ENCODE measurements at places on chromosomes 7 and 10.

- DNase-seq = no peak
Observed at GRCh38 chr10:71075086-71075758, 137.1 kb upstream of the UNC5B start.

GRCh38 chr10:113297226-113297625 is 255.6 kb upstream of the HABP2 start:
- DNase-seq = no peak

- no peak for DNase-seq
Observed at GRCh38 chr7:119175911-119176627, 951.6 kb downstream of the ANKRD7 start.

GRCh38 chr10:16756561-16757221 is 60.5 kb downstream of the RSU1 start:
- DNase-seq = no peak

GRCh38 chr10:20233423-20233822 is 417.2 kb downstream of the PLXDC2 start:
- DNase-seq = no peak

GRCh38 chr7:50497068-50497642 is 47.0 kb upstream of the FIGNL1 start:
- no peak for DNase-seq

DNA sequence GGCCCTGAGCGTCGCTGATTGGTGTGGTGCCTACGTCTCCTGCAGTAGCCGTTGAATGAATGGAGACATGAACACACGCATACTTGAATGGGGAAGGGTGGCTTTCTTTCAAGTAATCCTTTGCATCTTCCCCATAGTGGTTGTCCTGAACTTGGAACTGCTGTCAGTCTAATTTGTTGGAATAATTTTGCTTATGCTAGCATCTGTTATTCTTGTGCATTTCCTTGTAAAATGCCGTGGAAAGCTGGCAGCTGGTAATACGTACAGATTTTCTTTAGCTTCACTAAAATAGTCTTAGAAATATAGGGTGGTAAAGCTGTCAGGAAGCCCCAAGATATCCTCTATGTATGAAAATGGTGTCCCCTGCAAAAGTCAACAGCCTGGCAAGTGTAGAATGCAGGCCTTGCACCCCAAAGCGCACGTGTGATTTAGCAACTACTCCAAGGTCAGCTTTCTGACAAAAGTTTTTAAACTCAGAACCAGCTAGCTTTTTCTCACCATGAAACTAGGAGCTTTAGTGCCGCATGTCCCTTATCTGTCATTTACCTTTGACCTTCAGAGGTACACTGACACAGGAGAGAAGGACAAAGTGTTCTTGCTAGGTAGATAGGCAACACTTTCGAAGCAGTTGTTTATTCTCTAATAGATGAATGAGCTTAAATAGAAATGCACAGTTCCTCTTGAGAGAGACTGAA is 70.8 kb downstream of the RBM33 start:
- no peak for DNase-seq

DNA sequence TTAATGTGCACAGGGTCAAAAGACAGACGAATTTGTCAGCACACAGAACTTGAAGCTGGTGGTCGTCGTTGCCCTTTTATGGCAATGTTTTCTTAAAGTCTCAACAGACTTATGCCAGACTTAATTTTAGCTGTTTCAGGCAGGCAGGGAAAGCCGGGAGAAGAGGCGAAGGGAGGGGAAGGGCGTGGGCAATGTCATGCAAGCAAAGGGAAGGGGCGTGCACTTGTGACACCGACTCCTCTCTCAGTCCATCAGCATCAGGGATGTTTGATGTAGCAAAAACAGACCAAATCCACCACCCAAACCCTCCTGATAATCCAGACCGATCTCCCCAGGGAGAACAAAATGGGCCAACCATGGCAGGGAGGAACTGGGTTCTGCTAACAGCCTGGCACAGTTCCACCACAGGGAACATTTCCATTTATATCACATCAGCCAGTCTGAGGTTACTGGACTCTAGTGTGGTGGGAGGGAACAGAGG is 118.1 kb upstream of the RHEB start:
- DNase-seq = no peak

DNA sequence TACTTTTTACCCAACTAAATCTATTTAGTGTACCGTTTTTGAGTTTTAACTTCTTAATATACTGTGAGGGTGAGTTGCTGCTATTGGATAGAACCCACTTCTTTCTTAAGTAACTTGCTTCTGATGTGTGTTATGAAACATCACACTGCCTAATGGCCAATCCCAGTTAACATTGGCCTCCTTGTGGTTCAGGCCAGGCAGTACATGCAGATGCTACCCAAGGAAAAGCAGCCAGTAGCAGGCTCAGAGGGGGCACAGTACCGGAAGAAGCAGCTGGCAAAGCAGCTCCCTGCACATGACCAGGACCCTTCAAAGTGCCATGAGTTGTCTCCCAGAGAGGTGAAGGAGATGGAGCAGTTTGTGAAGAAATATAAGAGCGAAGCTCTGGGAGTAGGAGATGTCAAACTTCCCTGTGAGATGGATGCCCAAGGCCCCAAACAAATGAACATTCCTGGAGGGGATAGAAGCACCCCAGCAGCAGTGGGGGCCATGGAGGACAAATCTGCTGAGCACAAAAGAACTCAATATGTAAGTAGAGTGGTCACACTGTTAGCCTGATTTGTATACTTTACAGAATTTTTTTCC is 39.7 kb downstream of the TES start:
- DNase-seq = no peak

DNA sequence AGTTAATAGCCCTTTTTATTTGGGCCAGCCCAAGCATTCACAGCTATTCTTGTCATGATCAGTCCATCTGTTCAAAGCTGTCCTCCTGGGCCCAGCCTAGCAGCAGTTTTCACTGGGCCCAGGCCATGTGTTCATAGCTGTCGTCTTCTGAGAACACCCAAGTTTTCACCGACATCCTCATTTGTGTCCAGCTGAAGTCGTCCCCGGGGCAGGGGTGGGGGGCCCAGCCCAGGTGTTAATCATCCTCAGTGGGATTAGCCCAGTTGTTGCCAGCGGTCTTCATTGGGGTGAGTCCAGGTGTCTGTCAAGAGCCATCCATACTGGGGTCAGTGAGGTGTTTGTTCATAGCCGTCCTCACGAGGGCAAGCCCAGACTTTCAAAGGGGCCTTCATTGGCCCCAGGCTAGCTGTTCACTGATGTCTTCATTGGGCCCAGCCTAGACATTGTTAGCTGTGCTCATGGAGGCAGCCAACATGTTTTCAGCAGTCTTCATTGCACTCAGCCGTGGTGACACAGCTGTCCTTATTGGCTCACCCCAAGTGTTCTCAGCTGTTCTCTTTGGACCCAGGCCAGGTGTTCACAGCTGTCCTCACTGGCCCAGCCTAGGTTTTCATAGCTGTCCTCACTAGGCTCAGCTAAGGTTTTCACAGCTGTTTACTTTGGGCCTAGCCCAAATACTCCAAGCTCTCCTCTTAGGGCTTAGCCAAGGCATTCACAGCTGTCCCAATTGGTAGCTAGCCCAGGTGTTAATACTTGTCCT is 10.0 kb downstream of the FRG2B start:
- no peak for DNase-seq

- no peak for DNase-seq
Observed at GRCh38 chr7:2845034-2845592, 1.0 kb upstream of the GNA12 start.

DNA sequence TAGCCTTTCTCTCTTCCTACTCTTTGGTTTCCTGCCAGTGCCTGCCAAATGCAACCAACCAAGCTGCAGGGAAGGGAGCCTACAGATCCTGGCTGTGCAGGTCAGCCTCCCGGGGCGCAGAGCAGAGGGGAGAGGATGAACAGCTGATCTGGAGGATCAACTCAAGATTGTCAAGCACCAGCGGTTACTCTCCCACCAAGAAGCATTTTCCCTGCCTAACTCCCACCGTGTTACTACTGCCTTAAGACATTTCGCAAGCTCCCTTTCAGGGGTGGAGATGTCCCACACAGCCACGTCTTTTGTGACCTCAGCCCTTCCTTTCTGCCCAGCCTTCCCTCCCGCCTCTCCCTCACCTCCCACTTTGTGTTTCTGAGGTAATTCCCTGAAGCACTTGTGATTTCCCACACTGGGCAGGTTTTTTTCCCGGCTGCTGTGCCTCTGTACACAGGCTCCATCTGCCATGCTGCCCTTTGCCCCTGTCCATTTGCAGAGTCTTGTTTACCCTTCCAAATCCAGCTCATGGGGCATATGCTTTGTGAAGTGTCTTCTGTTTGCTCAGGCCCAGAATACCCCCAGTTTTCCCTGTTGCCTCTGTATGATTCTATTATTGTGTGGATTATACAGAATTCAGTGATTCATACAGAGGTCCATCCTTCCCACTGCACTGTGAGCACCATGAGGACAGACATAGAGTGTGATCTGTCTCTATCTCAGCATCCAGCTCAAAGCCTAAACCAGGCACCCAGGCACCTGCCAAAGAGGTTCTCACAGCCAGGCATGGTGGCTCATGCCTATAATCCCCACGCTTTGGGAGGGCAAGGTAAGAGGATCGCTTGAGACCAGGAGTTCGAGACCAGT is 40.9 kb upstream of the PAPSS2 start:
- no peak for DNase-seq

GRCh38 chr10:17836942-17837341 is 27.8 kb downstream of the MRC1 start:
- no peak for DNase-seq

DNA sequence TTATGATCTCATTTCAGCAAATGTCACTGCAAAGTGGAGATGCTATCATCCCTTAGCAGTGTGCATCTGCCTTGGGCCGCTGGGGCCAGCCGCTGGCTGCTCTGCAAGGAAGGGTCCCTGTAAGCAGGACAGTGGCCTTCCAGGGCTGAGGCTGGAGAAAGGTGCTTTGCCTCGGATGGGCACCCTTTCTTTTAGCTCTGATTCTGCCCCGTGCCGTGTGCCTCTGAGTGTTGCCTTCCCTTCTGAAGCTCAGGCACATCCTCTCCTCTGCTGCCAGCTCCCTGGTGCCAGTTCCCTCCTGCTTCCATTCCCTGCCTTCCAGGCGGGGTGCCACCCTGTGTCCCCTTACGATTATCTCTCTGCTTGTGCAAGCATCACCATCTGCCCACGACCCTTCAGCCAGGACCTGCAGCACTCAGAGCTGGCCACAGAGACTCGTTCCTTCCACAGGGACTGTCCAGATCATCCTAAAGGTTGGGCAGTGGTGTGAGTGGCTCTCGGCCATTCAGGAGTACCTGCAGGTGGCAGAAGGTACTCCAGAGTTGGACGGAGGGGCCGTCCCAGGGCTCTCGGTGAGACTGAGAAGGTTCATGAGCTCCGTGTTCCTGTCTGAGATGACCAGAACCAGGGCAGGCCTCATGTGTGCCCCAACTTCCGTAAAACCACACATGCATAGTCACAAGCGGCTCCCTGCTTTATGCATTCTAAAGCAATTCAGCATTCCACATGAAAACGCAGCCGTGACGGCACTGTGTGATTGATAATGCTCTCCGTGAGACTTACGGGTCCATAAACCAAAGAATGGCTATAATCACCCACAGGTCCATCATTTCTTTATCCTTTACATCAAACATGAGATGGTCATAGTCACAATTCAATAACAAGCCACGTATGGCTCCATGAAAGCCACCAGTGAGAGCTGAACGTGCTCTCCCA is 371.4 kb downstream of the DNAJB6 start:
- DNase-seq = no peak

GRCh38 chr10:110076559-110077318 is 69.0 kb downstream of the ADD3 start:
- peak; percentile 62 for DNase-seq

- DNase-seq = no peak
Observed at GRCh38 chr7:115153769-115154477, 232.0 kb downstream of the MDFIC start.

GRCh38 chr10:11684717-11685645 is 57.2 kb upstream of the ECHDC3 start:
- DNase-seq = peak; percentile 23

- DNase-seq = no peak
Observed at GRCh38 chr7:156634117-156634516, 6.5 kb upstream of the RNF32 start.

DNA sequence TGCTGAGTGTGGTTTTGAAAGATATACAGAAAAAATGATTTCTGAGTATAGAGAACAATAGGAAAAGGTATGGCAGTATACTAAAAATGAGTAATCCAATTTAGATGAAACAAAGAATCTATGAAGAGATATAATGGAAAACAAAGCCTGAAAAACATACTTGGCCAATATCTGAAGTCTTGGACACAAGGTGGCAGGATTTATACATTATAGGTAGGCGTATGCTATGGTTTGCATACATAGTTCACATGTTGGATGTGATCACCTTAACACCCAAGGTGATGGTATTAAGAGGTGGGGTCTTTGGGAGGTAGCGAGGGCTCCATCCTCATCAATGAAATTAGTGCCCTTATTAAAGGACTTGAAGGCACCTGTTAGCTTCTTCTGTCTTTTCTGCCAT is 34.5 kb upstream of the BPGM start:
- DNase-seq = no peak

GRCh38 chr7:73983437-73984164 is 44.4 kb upstream of the ELN start:
- DNase-seq = no peak

- no peak for DNase-seq
Observed at GRCh38 chr10:7493996-7494395, 83.2 kb upstream of the SFMBT2 start.

DNA sequence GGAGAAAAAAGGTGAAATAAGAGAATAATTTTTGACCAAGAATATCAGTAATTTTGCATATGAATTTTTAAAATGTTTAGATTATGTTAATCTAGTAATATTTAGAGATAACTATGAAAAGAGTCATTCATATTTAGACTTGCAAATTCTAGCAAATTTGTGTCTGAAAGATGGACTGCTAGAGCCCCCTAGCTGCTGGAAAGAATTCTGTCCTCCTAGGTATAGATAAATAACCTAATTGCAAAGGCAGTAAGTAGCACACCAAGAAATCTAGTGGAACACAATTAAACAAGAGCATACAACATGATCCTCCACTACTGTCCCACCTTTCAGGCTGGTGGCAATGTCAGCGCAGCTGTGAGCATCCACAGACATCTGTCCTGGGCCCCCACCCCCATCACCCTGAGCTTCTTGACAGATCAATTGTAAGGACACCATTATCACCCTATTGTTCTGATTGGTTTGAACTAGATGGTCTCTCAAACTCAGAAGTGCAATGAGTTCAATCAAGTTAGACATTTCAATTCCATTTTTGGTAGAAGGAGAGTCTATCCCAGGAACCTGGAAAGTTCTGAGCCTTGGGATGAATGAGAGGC is 15.0 kb upstream of the GFRA1 start:
- DNase-seq = no peak

- DNase-seq = no peak
Observed at GRCh38 chr7:137564677-137565076, 221.1 kb upstream of the PTN start.

- no peak for DNase-seq
Observed at GRCh38 chr10:125201108-125201524, 40.8 kb upstream of the CTBP2 start.

- DNase-seq = no peak
Observed at GRCh38 chr10:1677307-1677939, 59.9 kb downstream of the ADARB2 start.

- DNase-seq = no peak
Observed at GRCh38 chr7:91826377-91826776, 54.1 kb downstream of the MTERF1 start.

GRCh38 chr10:58543141-58543540 is 30.5 kb downstream of the BICC1 start:
- no peak for DNase-seq

- no peak for DNase-seq
Observed at GRCh38 chr10:95404864-95405263, 114.1 kb upstream of the PDLIM1 start.

GRCh38 chr7:83150310-83150709 is 12.4 kb downstream of the PCLO start:
- no peak for DNase-seq
